ENCODE measurements at places on chromosomes 11 and 22.

DNA sequence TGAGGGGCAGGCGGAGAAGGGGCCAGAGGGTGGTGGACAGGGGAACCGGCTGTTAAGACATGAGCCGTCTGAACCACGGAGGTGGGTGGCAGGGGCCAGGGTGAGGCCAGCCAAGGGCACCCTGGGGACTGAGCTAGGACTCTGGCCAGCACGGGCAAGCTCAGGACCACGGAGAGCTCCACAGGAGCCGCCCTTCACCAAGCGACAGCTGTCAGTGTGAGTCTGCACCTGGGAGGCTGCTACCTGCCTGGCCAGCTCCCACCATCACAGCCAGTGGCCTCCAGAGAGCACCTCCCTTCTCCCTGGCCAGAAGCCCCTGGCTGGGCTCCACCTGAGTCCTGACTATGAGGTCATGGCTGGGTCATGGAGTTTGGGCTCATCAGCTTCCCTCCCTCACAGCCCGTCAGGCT, 21.6 kb downstream of the MGAT3 start:
- DNase-seq = no peak

DNA sequence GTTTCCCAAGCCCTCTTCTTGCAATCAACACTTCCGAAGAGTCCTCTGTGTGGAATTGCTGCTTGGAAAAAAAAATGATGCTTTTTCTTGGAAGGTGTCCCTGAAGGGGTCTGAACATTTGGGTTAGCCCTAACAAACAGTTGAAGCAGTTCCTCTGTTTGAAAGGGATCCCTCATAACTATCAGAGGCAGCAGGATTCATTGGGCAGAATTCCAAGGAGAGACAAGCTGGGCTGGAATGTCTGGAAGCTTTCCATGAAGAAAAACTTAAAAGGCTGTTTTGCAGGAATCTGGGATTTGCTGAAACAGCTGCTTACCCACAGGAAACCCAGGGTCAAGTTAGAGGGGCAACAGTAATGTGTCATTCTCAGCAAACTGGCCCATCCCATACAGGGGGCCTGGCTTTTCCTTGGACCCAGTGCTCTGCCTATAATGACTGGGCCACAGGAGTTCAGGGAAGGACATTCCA, 3.1 kb downstream of the CSNK2A3 start:
- no peak for DNase-seq

DNA sequence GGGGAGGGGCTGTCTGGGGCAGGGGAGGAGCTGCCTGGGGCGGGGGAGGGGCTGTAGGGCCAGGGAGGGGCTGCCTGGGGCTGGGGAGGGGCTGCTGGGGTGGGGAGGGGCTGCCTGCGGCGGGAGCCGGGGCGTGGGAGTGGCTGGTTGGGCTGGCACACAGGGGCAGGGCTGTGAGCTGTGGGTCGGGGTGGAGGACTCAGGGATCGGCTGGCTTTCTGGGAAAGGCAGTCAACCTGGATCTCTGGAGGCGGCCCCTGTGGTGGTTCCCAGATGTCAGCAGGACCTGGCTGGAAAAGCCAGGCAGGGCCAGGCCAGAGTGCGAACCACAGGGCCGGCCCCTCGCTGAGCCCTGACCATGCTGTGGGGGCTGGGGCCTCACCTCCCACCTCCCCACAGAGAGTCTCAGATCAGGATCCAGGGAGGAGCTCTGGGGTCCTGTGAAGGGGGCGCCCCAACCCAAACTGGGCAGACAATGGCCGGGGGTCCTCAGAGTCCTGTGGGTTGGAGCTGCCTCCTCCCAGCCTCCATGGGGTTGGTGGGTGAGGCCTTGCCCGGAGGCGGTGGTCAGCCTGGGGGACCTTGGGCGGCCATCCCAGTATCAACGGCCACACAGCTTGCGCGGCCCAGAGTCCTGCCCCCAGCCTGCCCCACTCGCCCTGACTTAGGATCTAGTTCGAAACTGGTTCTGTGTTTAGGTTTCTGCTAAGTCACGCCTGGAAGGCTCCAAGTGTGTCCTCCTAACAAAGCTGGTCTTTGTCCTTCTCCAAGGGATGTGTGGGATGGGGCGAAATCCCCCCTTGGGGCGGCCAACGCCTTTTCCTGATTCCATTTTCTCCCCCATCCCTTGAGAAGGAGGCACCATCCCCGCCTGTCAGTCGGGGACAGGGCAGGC, 1.9 kb downstream of the MUC5B start:
- no peak for DNase-seq

GRCh38 chr11:34707462-34707840, 86.6 kb downstream of the EHF start:
- peak; percentile 25 for DNase-seq

GRCh38 chr11:96648991-96649390, 259.2 kb downstream of the JRKL start:
- DNase-seq = no peak

DNA sequence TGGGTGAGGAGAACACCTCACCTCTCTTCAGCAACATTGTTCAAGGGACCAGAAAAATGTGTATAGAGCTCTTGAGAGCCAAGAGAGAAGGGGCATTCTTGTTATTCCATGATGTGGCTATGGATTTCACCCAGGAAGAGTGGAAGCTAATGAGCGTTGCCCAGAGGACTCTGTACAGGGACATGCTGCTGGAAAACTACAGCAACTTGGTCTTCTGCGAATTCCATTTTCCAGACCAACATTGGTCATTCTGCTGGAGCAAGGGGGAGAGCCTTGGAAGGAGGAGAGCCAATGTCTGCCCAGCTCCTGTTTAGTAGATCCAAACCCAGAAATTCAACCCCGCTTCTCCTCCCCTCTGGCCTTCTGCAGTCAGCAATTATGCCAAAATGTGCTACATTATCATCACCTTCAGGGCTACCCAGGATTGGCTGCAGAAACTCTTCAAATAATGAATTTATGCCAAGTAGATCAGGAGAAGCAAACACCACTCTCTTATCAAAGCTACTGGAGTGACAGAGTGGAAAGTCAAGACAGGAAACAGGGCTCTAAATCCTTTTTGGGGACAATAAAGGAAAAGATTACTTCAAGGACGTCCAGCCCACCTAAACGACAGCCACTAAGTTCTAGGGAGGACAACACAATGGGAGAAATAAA, 707.5 kb upstream of the LUZP2 start:
- no peak for DNase-seq

DNA sequence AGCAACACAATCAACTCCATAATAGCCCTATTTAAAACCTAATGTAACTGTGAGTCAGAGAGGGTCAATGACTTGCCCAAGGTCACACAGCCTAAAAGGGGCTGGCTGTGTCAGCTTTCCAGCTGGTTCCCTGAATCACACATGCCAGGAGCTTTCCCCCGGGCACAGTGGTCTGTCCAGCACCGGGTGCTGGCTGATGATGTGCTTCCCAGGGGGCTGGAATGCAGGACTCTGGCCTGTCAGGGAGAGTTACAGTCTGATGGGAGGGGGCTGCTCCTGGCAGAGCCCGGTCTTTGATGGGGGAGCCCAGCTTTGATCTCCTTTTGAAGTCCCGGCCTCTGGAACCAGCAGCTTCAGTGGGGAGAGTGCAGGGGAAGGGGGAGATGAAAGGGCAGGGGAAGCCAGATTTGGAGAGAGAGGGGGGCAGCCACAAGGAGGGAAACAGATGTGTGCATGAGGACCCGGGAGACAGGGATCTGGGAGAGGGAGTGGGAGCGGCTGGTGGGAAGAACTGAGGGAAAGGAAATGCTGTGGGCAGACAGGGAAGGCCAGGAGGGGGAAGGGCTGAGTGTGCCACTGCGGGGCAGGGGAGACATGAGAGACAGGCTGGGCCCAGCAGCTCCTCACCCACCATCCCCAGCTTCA, 102.7 kb downstream of the NECTIN1 start:
- no peak for DNase-seq

- DNase-seq = no peak
Measured at GRCh38 chr22:33544707-33545106, 375.6 kb downstream of the LARGE1 start.

DNA sequence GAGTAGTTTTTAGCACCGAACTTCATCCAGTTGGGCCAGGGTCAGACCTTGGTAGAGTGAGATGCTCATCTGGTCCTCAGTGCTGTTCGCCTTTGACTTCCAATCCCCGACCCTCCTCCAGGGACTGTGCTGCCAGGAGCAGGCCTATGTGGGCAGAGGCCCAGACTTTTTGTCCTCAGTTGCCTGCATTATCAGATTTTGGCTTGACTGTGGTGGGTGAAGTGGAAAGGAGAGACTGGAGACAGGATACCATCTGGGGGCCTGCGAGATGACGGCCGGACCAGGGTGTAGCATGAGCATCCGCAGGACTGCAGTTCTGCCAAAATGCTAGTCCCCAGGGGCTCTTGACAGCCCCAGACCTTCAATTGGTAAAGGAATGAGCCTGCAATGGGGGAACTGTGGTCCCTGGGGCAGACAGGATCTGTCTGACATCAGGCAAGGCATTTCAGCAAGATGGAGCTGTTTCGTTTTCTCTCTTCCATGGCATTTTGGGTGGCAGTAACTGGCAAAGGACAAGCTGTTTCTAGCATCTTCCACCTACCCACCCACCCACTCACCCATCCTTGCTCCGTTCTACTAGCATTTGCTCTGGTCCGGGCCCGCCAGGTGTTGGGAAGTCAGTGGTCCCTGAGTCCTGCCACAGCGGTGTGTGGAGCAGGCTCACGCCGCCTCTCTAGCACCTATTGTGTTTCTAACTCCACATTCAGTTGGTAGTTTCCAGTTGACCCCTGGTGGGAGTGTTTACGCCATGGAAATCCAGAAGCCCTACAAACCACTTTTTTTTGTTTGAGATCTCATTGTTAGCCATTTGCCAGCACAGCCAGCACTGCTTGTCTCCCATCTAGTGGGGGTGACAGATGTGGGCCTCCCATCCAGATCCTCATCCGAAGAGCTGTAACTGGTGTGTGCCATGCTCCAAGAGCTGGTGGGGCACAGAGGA, 53.5 kb downstream of the OTOG start:
- no peak for DNase-seq

DNA sequence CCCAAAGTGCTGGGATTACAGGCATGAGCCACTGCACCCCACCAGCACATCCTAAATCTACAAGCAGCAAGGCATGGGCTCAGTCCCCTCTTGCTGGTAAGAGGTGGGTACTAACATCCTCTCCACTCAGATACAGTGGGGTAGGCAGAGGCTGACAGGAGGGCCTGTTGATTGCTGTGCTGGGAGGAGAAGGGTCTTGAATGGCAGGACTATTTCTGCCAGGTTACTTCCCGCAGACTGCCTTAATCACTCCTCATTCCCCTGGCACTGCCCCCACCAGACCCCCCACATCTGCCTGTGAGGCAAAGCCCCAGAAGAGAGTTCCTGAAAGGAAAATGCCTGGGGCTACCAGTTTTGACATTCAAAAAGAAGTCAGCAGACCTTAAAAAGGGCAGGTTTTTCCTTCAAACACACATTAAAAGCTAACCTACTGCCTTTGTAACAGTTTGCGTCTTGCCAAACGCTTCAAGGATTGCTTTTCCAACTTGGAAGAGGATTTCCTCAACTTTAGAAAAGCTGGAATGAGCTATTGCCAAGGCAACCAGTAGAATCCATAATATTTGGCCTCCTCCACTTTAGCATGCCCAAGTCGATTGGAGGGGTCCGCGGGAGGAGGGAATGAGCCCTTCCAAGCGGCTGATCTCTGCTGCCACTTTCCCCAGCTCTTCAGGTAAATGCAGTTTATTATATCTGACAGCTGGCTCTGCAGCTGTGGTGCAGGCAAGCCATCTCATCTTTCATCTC, 62.0 kb downstream of the FDX1 start:
- DNase-seq = no peak

GRCh38 chr11:67525275-67525976, 2.2 kb upstream of the CABP2 start:
- no peak for DNase-seq

DNA sequence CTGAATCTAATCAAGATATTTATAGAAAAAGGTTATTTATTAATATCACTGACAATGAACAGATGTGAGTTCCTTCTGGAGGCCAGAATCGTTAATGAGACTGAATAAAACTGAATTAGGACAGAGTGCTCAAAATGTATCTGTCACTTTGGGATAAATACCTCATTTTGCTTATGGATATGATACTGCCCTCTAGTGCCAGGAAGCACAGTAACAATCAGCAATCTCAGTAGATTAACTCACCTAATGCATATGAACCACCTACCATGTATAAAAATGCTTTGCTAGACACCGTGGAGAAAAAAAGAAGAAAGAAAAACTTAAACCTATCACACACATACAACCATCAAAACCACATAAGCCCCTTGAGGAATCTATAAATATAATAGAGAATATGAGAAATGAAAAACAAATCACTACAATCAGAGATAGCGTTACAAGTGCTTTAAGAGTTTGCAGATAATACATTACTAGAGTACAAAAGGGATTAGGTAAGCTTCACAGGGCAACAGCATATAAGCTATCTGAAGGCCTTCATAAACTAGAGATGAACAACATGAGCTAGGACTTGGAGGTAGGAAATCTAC, 117.4 kb downstream of the SGSM3 start:
- no peak for DNase-seq

DNA sequence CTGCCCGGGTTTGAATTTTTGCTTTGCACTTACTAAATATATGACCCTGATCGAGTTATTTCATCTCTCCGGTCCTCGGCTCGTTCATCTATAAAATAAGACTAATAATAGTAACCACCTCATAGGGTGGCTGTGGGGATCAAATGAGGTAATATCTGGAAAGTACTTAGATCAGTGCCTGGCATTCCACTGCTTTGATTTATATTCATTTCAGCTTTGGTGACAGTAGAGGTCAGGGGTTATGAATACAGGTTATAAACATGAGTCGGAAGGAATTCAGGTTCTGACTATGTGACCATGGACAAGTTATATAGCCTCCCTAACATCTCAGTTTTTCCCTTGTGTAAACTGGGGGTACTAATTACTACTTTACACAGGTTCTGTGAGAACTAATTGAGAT, 2.9 kb upstream of the TEAD1 start:
- DNase-seq = no peak

GRCh38 chr11:44537679-44538078, 27.8 kb upstream of the CD82 start:
- DNase-seq = no peak

DNA sequence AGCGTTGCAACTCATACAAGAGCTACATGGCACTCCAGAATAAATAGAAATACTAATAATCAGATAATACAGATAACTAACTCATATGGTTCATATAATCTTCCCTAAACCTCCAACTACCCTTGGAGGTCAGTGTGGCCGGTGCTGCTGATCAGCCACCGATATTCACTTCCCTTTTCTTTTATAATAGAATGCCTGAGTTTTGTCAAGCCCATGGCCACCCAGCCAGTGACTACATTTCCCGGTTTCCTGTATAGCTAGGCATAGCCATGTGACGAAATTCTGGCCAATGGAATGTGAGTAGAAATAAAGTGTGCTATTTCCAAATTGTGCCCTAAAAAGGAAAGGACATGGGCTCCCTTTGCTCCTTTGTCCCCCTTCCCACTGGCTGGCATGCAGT, 5.9 kb upstream of the CAT start:
- DNase-seq = peak; percentile 71

DNA sequence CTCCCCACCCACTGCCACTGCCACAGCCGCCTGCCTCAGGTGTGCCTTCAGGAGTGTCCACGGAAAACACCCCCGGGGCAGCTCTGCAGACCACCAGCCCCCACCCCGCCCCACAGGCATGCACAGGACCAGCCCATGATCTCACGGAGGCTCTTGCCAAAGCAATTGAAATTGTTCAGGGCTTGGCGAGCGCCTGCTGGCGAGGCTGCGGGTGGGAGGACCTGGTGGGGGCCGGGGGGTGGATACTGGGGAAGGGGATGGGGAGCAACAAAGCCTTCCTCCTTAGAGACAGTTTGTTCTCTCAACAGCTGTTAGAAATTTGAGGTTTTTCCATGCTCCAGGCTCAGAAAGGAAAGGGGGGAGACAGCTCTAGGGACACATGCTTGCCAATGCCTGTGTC, 274.7 kb downstream of the MN1 start:
- no peak for DNase-seq

- DNase-seq = no peak
Measured at GRCh38 chr11:30002157-30002785, 14.6 kb downstream of the KCNA4 start.

Measured in HL-60 (cell line).